ENCODE measurements at places on chromosomes 4 and X.

- no peak for DNase-seq
Observed at GRCh38 chrX:110316351-110317060, 1.4 kb downstream of the AMMECR1 start.

DNA sequence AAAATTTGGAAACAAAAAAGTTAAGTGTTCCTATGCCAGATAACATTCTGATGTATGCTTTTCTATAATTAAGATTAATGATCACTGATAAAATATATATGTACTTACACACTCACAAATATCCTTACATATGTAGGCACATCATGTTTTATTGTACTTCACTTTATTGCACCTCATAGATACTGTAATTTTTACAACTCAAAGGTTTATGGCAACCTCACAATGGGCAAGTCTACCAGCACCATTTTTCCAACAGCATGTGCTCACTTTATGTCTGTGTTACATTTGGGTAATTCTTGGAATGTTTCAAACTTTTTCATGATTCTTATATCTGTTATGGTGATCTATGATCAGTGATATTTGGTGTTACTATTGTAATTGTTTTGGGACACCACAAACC, 57.8 kb upstream of the GPRIN3 start:
- no peak for DNase-seq

DNA sequence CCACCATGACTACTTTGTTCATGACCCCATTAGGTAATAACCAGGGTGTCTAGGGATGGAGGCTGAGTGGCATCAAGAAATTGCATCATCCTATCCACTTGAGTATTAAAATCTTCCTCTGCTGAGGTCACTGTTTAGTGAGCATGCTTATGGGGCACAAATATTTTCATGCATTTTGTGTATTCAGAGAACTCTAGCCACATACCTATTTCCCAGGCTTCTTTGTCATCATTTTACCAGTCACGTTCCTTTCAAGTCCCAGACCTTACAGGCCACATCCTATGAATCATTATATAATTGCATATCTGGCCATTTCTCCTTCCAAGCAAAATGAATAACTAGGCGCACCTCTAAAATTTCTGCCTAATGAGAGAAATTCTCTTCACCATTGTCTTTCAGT, 1882.9 kb upstream of the AGA start:
- DNase-seq = no peak

GRCh38 chr4:70183940-70184246, 11.6 kb upstream of the ODAM start:
- no peak for DNase-seq

GRCh38 chrX:136273986-136274385, 22.8 kb upstream of the MAP7D3 start:
- DNase-seq = no peak

All from stimulated activated CD8-positive, alpha-beta memory T cell treated with anti-CD3 and anti-CD28 coated beads, Interleukin-4, amount 100 ng/mL, for 4 hours (primary cell).